ENCODE measurements at places on chromosomes 1 and 21.

- DNase-seq = peak; percentile 82
These were observed 19.7 kb downstream of the FGGY start for GRCh38 chr1:59316497-59317128.

GRCh38 chr1:68204977-68205630 lies 27.2 kb downstream of the WLS start:
- no peak for DNase-seq

DNA sequence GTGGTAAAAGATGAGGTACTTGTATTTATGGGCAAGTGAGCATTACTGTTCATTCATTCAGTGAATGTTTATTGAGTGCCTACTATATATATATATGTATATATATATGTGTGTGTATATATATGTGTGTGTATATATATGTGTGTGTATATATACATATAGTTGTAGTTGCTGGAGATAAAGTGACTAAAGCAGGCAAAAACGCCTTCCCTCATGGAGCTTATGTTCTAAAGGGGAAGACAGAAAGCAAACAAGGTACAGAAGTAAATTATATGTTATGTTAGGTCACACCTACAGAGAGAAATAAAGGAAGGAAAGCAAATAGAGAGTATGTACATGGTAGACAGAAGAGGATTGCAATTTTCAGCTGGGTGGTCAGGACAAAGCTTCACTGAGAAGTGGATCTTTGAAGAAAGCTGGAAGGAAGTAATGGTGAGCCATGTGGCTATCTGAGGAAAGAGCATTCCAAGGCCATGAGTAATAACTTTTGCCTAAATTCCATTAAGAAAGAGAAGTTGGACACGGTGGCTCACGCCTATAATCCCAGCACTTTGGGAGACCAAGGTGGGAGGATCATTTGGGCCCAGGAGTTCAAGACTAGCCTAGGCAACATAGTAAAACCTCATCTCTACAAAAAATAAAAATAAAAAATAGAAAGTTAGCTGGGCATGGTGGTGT lies 33.5 kb upstream of the KLF17 start:
- peak; percentile 70 for DNase-seq

- peak; percentile 23 for DNase-seq
These were observed 51.3 kb upstream of the CXADR start for GRCh38 chr21:17461582-17461981.

Data from fibroblast of gingiva (primary cell).